ENCODE measurements at places on chromosomes 4 and X.
A peak's percentile ranks its signal among the peaks of the same experiment; 100 is the strongest.

- DNase-seq = no peak
Observed at GRCh38 chrX:39016556-39016955, 215.3 kb downstream of the MID1IP1 start.

DNA sequence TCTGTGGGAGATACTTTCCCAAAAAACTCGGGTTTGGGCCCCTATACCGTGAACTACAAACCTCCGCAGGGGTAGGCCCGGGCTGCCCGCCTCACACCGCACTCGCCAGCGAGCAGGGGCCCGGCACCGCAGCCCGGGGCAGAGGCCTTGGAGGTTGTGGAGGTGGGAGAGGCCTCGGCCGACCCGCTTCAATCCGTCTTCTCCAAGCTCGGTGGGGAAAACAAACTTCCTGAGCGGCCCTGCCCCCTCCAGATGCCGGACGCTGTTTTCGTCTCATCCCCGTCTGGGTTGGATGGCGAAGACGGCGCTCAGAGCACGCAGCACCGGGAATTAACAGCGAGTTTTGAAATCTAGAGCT, 442 bp upstream of the MCUB start:
- DNase-seq = peak; percentile 75

GRCh38 chrX:46620505-46620904, 46.9 kb downstream of the CHST7 start:
- DNase-seq = no peak

GRCh38 chr4:166839615-166840251, 394.6 kb downstream of the SPOCK3 start:
- no peak for DNase-seq

- no peak for DNase-seq
Observed at GRCh38 chr4:186131935-186132334, 27.4 kb downstream of the FAM149A start.

GRCh38 chrX:2664502-2664901, 26.6 kb upstream of the CD99 start:
- peak; percentile 54 for DNase-seq

- DNase-seq = no peak
Observed at GRCh38 chrX:84729408-84729807, 227.2 kb upstream of the HDX start.

- DNase-seq = no peak
Observed at GRCh38 chr4:1703867-1704266, 8.3 kb downstream of the SLBP start.

DNA sequence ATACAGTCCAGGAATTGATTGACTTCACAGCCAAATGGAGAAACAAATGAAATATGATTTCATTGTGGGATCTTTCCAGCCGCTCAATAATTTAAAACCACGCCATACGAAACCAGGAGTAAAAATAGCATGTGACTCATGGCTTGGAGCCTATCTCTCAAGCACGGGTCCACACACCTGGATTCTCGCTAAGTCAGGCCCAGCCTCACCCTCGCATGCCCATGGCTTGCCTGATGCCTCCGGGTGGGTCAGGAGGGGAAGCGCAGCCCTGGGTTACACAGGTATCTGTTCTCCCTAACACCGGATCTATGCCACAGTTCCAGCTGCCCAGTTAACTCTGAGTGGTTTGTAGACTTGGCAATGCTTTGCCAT, 5.6 kb upstream of the ABLIM2 start:
- no peak for DNase-seq

- no peak for DNase-seq
Observed at GRCh38 chrX:110060846-110061537, 58.1 kb downstream of the TMEM164 start.

Data from right forelimb (tissue), 1 donor.